ENCODE measurements at places on chromosomes 5 and 9.

DNA sequence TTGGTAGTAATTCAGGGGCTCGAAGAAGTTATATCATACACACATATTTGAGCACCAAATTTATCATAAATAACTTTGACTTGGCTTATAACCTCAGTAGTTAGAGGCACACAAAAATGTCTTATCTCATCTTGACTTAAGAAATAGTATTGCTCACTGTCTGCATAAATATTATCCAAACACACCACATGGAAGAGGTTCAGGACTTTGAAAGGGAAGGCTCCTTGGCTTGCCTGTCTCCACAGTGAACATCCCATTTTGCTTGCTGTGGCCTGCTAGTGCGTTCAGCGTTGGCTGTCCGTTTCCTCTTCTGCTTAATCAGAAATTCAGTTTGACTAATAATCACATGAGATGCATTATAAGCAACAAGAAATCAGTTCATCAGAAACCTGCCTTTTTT, 13.9 kb downstream of the GRXCR2 start:
- DNase-seq = no peak

- DNase-seq = no peak
Measured at GRCh38 chr5:124264499-124264898, 481.9 kb downstream of the ZNF608 start.

DNA sequence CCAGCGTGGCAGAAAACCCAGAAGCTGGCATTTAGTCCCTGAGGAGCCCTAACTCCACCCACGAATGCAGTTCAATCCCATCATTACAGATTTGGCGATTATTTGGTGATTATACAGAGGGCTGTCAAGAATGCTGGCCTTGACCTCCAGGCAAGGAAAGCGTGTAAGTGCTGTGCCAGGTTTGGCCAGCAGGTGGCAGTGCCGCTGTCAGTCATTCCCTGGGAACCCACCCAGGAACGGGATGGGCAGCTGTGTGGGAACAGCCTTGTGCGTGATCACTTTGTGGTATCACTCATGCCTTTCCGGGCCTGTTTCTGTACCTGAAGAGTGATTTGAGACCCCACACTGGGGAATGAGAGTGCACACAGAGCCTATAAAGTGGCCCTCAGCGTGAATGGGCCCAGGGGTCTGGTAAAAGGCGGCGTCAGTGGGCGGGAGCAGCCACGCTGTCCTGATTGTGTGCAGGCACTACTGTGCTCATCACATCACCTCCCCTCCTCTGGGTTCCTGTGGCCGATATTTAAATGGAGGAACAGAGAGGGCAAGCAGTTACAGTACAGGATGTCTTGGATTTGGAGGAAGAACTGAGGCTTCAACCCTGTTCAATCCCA, 215.6 kb downstream of the ROR2 start:
- DNase-seq = peak; percentile 44

DNA sequence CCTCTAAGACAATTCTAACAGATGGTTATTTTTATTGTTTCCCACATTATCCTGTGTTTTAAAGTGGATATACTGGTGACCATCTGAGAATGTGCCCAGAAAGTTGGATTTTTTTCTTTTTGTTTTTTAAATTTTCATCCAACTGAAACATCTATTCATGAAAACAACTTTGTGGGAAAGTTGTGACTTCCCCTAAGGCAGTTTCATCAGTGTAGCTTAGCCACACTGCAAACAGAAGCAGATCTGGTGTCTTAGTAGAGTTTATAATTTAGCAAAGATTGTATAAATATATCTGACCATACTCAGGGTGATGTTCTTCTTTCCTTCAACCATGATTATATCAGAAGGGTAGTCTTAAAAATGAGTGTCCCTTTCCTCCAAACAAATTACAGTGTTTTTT, 1241.3 kb downstream of the MAT2B start:
- DNase-seq = no peak

All from RPMI8226 (cell line).